ENCODE measurements at places on chromosomes 11 and 22. TPM values are rescaled to one million over a fixed set of nuclear protein-coding genes. Genes with fewer than 3 reads are reported as not detected.

The EFCAB6 gene
- 3.5 TPM for total RNA-seq

The KRTAP5-2 gene
- not detected for total RNA-seq

The OR51I1 gene
- not detected for total RNA-seq

The POTEH gene
- total RNA-seq: not detected

The APOBEC3F gene
- 0.51 TPM for total RNA-seq

The MAPK8IP1 gene
- total RNA-seq: 8.1 TPM

The TRIM34 gene
- total RNA-seq: 12.1 TPM

The C11orf24 gene
- total RNA-seq: 89.4 TPM

The MYO7A gene
- not detected for total RNA-seq

The USP2 gene
- total RNA-seq: not detected

The SHANK3 gene
- 0.51 TPM for total RNA-seq

The SCGB1A1 gene
- not detected for total RNA-seq

The GALNT18 gene
- 5.6 TPM for total RNA-seq

The VWA5A gene
- total RNA-seq: 4.3 TPM

The MISFA gene
- not detected for total RNA-seq

The MS4A3 gene
- not detected for total RNA-seq

The CDC42EP1 gene
- total RNA-seq: 59.7 TPM

The KRTAP5-10 gene
- not detected for total RNA-seq

The MS4A14 gene
- total RNA-seq: not detected

The OR2AT4 gene
- total RNA-seq: not detected

The CD248 gene
- 212 TPM for total RNA-seq

The ALDH3B1 gene
- 70.7 TPM for total RNA-seq

The MUC15 gene
- total RNA-seq: not detected

The PTPRCAP gene
- not detected for total RNA-seq

The SCN2B gene
- total RNA-seq: not detected

The SLN gene
- not detected for total RNA-seq

The CEP126 gene
- total RNA-seq: 2.0 TPM

The IGF2 gene
- not detected for total RNA-seq

The APOBEC3B gene
- total RNA-seq: 2.3 TPM

The RGL4 gene
- total RNA-seq: not detected

The CYP2D6 gene
- total RNA-seq: 0.13 TPM

The PLEKHB1 gene
- not detected for total RNA-seq

The FOLR2 gene
- total RNA-seq: not detected

The SLC6A5 gene
- total RNA-seq: not detected

The OR5L1 gene
- total RNA-seq: not detected

The ARL2 gene
- total RNA-seq: 96.6 TPM

The PHOX2A gene
- total RNA-seq: not detected

The NRGN gene
- total RNA-seq: 0.32 TPM

The IFT27 gene
- 29.5 TPM for total RNA-seq

The GRK2 gene
- 54.9 TPM for total RNA-seq

The OR6M1 gene
- not detected for total RNA-seq

The C22orf42 gene
- not detected for total RNA-seq

The PAX6 gene
- total RNA-seq: not detected

The SCN3B gene
- total RNA-seq: not detected

The SYTL2 gene
- total RNA-seq: 5.3 TPM

The APLNR gene
- total RNA-seq: not detected

The GAS2 gene
- total RNA-seq: 0.51 TPM

The DNAJC24 gene
- 22.6 TPM for total RNA-seq

The PDGFB gene
- total RNA-seq: not detected

The OR51B5 gene
- not detected for total RNA-seq

The SAA2 gene
- total RNA-seq: not detected

The TIGD3 gene
- total RNA-seq: not detected

The NNMT gene
- total RNA-seq: 809 TPM

The MIOX gene
- total RNA-seq: not detected

The TMEM191B gene
- total RNA-seq: not detected

The MYBPC3 gene
- not detected for total RNA-seq

The ADORA2A gene
- 0.54 TPM for total RNA-seq

The RABL2B gene
- 21.6 TPM for total RNA-seq
